Body of pancreas (tissue), 4 donors: ENCODE measurements at places on chromosomes 5 and 9.

GRCh38 chr5:17258431-17258830 lies 41.0 kb downstream of the BASP1 start:
- H3K27ac ChIP-seq = no peak overlapping the region
- no peak for DNase-seq
- no peaks in the 10 kb centered on the region for H3K4me1 ChIP-seq
- no peaks in the 10 kb centered on the region for H3K36me3 ChIP-seq
- no peaks in the 10 kb centered on the region for H3K27me3 ChIP-seq

- H3K4me3 ChIP-seq = no peak overlapping the region
- peaks cover 11% of the 10 kb centered on the region for H3K36me3 ChIP-seq
- DNase-seq = no peak
- H3K4me1 ChIP-seq = no peaks in the 10 kb centered on the region
- H3K27me3 ChIP-seq = no peaks in the 10 kb centered on the region
- no peak overlapping the region for H3K27ac ChIP-seq
These were observed 27.6 kb downstream of the CEP72 start for GRCh38 chr5:639584-640213.

GRCh38 chr5:157469687-157470086 lies 9.7 kb downstream of the NIPAL4 start:
- no peaks in the 10 kb centered on the region for H3K27me3 ChIP-seq
- no peak overlapping the region for H3K27ac ChIP-seq
- no peak for DNase-seq

- H3K4me3 ChIP-seq = no peak overlapping the region
- no peak overlapping the region for H3K27ac ChIP-seq
- DNase-seq = peak; percentile 32
- peaks cover 9% of the 10 kb centered on the region for H3K4me1 ChIP-seq
- no peaks in the 10 kb centered on the region for H3K27me3 ChIP-seq
These were observed 16.2 kb upstream of the TJP2 start for GRCh38 chr9:69157751-69158466.

- no peaks in the 10 kb centered on the region for H3K36me3 ChIP-seq
- H3K4me1 ChIP-seq = no peaks in the 10 kb centered on the region
- no peak overlapping the region for H3K27ac ChIP-seq
- H3K27me3 ChIP-seq = no peaks in the 10 kb centered on the region
These were observed 276.1 kb downstream of the TAF11L14 start for GRCh38 chr5:17910318-17910717.

GRCh38 chr9:107249665-107250285 lies 33.3 kb upstream of the RAD23B start:
- no peaks in the 10 kb centered on the region for H3K36me3 ChIP-seq
- no peak for DNase-seq
- H3K4me3 ChIP-seq = no peak overlapping the region
- peak overlapping the region; percentile 82 for H3K27ac ChIP-seq

DNA sequence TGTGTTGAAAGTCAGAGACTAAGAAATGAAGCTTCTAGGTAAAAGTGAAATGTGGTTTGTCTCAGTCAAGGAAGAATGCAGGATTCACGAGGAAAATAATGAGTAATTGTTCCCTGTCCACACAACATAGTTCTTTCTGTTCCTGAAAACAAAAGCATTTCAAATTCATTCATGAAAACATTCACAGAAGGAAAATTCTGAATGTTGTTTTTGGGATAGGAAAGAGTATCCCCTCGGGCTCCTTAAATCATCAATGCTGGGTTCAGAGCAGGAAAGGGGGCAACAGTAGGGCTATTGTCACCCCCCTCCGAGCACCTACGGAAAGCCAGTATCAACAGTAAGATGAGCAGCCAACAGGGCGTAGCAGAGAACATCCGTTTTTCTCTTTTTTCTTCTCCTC lies 769.9 kb upstream of the ADAMTS16 start:
- H3K4me3 ChIP-seq = no peak overlapping the region
- no peaks in the 10 kb centered on the region for H3K27me3 ChIP-seq
- no peak overlapping the region for H3K27ac ChIP-seq
- no peaks in the 10 kb centered on the region for H3K36me3 ChIP-seq

GRCh38 chr5:34627794-34628193 lies 28.3 kb upstream of the RAI14 start:
- no peaks in the 10 kb centered on the region for H3K36me3 ChIP-seq
- no peaks in the 10 kb centered on the region for H3K27me3 ChIP-seq
- no peak for DNase-seq
- H3K27ac ChIP-seq = no peak overlapping the region

GRCh38 chr9:37840560-37841194 lies 40.1 kb downstream of the DCAF10 start:
- H3K4me1 ChIP-seq = no peaks in the 10 kb centered on the region
- no peaks in the 10 kb centered on the region for H3K27me3 ChIP-seq
- H3K36me3 ChIP-seq = no peaks in the 10 kb centered on the region
- no peak overlapping the region for H3K27ac ChIP-seq

DNA sequence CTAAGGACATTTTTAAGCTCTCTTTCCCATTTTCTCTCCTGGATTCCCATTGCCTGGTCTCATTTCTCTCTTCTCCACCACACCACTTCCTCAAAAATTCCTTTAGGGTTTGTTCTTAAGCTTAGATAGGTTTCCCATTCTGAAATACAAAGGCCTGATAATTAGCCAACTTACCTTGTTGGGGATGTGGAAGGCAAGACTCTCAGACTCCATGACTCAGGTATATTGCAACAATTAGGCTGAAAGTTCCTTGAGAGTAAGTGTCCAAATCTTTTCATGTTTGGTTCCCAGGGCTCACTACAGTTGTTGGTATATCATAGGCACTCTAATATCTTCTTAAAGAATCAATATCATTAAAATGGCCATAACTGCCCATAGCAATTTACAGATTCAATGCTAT lies 43.6 kb downstream of the FXN start:
- peaks cover 14% of the 10 kb centered on the region for H3K4me1 ChIP-seq
- H3K4me3 ChIP-seq = no peak overlapping the region
- no peaks in the 10 kb centered on the region for H3K27me3 ChIP-seq
- H3K36me3 ChIP-seq = no peaks in the 10 kb centered on the region

DNA sequence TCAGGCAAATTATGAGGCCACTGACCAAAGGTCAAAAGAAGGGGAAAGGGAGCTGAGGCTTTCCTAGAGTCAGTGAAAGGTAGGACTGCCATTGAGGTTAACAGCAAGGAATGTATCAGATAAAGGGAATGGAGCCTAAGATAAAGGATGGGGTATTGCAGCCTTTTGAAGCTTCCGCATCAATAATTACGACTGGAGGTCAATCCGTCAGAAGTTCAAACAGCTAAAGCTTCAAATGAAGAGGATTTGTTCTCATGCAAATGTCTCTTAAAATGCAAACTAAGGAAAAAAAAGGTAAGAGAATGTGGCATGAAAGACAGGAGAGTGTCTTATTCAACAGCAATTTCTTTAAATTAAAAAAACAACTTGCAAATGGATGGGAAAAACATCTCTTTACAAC lies 341.1 kb upstream of the RGMB start:
- H3K27ac ChIP-seq = no peak overlapping the region
- H3K4me3 ChIP-seq = no peak overlapping the region
- no peaks in the 10 kb centered on the region for H3K27me3 ChIP-seq

GRCh38 chr9:129320575-129321285 lies 142.7 kb upstream of the IER5L start:
- no peaks in the 10 kb centered on the region for H3K36me3 ChIP-seq
- no peaks in the 10 kb centered on the region for H3K27me3 ChIP-seq
- DNase-seq = peak; percentile 77
- H3K4me1 ChIP-seq = peaks cover 27% of the 10 kb centered on the region
- H3K27ac ChIP-seq = peak overlapping the region; percentile 71

DNA sequence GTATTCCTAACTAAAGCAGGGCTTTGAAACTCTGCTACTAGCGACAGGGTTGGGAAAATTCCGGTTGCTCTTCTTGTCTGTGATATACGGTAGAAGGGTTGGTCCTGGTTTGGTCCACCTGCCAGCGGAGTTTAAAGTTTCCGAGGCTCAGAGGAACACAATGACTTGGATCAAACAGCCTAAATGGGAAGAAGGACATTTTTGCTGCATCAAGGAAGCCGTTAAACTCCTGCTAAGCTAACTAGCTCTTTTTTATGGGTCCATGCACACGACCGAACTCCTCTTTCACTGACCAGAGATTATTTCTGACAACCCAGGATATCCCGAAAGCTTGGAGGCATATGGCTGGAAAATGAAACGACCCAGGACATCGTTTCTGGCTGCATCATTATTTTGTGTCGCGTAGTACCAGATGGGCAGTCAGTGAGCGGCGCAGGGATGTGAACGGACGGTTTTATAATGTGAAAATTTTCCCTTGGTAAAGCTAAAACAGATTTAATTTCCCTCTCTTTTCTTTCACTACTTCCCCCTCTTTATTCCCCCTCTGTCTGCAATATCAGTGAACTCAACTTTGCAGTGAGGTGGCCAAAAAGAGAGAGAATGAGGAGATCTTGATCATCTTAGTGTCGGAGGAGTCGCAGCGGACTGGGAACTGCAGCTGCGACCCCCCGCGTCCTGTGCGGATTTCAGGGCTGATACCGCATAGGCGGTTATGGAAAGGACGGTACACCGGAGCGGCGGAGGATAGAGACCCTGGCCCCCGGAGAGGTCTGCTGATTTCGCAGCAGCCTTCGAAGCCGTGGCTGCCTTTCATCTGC lies at the start of gene LURAP1L:
Gene LURAP1L, plus strand, starts transcription at position 160 of the 818 bp plus-strand sequence. CDS start 696 bp downstream, outside the sequence.
- peak within 1 kb of the TSS; percentile 76 for H3K4me3 ChIP-seq
- peak within 1 kb of the TSS; percentile 89 for H3K27ac ChIP-seq
- H3K27me3 ChIP-seq = no peaks in the 10 kb centered on the region
- H3K4me1 ChIP-seq = peaks cover 19% of the 10 kb centered on the region
- peak; percentile 65 for DNase-seq
- no peaks in the 10 kb centered on the region for H3K36me3 ChIP-seq

DNA sequence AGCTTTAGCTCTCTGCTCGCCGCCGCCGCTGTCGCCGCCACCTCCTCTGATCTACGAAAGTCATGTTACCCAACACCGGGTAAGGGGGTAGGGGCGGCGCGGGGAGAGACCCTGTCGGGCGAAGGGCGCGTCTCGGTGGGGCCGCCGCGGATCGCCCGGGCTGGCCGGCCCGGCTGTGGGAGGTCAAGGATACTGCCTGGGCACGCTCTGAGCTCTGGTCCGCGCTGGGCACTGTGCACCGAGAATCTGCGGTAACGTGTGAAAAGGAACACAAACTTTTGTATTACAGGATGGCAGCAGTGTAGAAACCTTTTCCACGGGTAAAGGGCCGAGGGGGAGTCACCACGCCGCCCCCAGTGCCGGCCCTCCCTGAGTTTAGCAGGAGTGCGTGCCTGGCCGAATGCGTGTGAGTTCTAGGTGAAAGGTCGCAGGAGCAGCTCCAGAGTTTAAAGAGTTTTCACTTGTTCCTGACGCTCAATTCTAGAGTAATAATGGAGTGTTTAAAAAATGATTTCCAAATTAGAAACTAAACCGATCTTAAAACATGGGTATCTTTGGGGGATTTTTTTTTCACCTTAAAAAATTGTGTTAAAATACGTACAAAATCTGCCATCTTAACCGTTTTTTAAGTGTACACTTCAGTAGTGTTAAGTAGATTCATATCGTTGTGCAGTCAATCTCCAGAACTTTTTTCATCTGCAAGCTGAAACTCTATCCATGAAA lies at the start of gene HSDL2:
Gene HSDL2, plus strand, starts transcription at position 7 of the 723 bp plus-strand sequence. Its CDS starts 56 bp downstream, at position 63.
- DNase-seq = no peak
- H3K4me3 ChIP-seq = peak within 1 kb of the TSS; percentile 74
- peaks cover 47% of the 10 kb centered on the region for H3K4me1 ChIP-seq
- peak within 1 kb of the TSS; percentile 98 for H3K27ac ChIP-seq
- H3K36me3 ChIP-seq = no peaks in the 10 kb centered on the region

- peaks cover 8% of the 10 kb centered on the region for H3K4me1 ChIP-seq
- H3K36me3 ChIP-seq = no peaks in the 10 kb centered on the region
- DNase-seq = no peak
- H3K27ac ChIP-seq = no peak overlapping the region
- H3K4me3 ChIP-seq = no peak overlapping the region
These were observed 3.2 kb upstream of the ANXA1 start for GRCh38 chr9:73148447-73148937.

- H3K4me3 ChIP-seq = no peak overlapping the region
- H3K27me3 ChIP-seq = no peaks in the 10 kb centered on the region
- H3K36me3 ChIP-seq = no peaks in the 10 kb centered on the region
- no peak overlapping the region for H3K27ac ChIP-seq
These were observed 82.3 kb downstream of the PTCD2 start for GRCh38 chr5:72402381-72402890.

GRCh38 chr5:34507933-34508332 lies 148.2 kb upstream of the RAI14 start:
- H3K4me1 ChIP-seq = peaks cover 17% of the 10 kb centered on the region
- no peak for DNase-seq
- no peak overlapping the region for H3K27ac ChIP-seq
- H3K36me3 ChIP-seq = no peaks in the 10 kb centered on the region
- no peaks in the 10 kb centered on the region for H3K27me3 ChIP-seq
- H3K4me3 ChIP-seq = no peak overlapping the region

GRCh38 chr5:165139721-165140120 lies 1634.3 kb downstream of the MAT2B start:
- no peak overlapping the region for H3K27ac ChIP-seq
- H3K4me1 ChIP-seq = no peaks in the 10 kb centered on the region
- H3K36me3 ChIP-seq = no peaks in the 10 kb centered on the region
- no peaks in the 10 kb centered on the region for H3K27me3 ChIP-seq
- no peak for DNase-seq
- no peak overlapping the region for H3K4me3 ChIP-seq

GRCh38 chr9:95857124-95857523 lies 18.4 kb upstream of the ERCC6L2 start:
- H3K27me3 ChIP-seq = no peaks in the 10 kb centered on the region
- no peaks in the 10 kb centered on the region for H3K4me1 ChIP-seq
- H3K27ac ChIP-seq = no peak overlapping the region

- no peak overlapping the region for H3K27ac ChIP-seq
- H3K4me1 ChIP-seq = peaks cover 21% of the 10 kb centered on the region
- H3K27me3 ChIP-seq = no peaks in the 10 kb centered on the region
These were observed 65.1 kb upstream of the IQGAP2 start for GRCh38 chr5:76337953-76338451.

DNA sequence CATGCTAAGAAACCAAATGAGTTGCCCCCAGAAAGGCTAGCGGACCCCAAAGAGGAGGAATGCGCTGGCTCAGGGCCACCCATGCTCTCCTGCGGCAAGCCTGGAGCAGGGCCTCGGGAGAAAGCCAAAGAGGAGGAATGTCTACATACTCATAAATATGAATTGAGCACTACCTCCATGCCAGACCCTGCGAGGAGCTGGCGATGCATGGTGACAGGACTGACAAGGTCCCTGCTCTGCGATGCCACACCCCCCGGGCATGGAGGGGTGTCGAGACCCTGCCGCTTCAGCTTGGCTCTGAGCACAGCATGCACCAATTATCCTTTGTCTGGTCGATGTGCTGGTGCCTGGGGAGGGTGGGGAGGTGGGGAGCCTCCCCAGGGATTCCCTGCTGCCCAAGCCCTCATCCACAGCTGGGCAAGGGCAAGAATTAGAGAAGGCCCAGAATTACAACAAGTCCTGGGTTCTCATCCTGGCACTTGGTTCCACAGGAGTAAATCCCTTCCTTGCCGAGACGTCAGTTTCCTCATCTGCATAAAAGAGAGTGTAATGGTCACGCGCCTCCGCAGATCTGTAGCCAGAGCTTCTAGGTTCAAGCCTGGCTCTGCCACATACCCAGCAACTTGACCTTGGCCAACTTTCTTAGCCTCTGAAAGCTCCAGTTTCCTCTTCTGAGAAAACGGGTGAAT lies 74.4 kb downstream of the FAM114A2 start:
- no peaks in the 10 kb centered on the region for H3K27me3 ChIP-seq
- H3K4me3 ChIP-seq = no peak overlapping the region
- H3K27ac ChIP-seq = no peak overlapping the region
- DNase-seq = no peak
- peaks cover 4% of the 10 kb centered on the region for H3K4me1 ChIP-seq

- no peaks in the 10 kb centered on the region for H3K27me3 ChIP-seq
- H3K4me3 ChIP-seq = no peak overlapping the region
- no peak for DNase-seq
- H3K4me1 ChIP-seq = no peaks in the 10 kb centered on the region
These were observed 51.0 kb upstream of the SUSD1 start for GRCh38 chr9:112226091-112226490.
